ENCODE measurements at places on chromosomes 1 and 21. TPM values are rescaled to one million over a fixed set of nuclear protein-coding genes. Genes with fewer than 3 reads are reported as not detected.

DNA sequence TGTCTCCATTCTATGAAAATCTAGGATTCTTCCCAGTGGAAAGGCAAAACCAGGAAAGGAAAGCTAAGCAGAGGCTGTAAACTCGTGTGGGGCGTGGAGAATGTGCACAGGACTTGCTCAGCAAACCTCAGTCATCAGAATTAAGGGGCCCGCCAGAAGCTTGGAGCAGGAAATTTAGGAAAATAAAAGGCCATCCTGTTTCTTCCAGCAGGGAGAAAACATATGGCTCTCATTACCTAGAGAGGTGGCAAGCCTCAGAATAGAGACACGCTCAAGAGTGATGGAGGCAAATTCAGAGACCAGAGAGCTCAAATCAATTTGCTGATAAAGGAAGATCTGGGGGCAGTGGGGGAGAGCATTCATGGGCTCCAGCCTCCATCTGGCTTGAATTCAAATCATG is 151.9 kb upstream of the KLHDC7A start:
- DNase-seq, result no peak

GRCh38 chr1:67347688-67348472 is 40.2 kb downstream of the IL12RB2 start:
- DNase-seq, result peak; percentile 33

DNA sequence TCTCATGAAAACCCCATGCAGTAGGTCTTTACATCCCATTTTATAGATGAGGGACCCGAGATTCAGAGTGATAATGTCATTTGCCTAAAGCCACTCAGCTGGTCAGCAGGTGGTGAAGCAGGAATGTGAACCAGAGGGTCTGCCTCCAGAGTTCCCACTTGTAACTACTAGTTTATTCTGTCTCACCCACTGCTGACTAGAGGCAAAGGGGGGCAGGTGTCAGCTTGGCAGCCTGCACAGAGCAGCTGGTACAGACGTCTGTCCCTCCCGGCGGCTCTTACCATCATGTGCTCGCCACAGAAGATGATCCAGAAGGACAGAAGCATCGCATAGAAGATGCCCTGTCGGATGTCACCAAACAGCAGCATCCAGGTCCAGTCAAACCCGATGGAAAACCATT is 82.4 kb downstream of the WLS start:
- no peak for DNase-seq

GRCh38 chr1:194503209-194503608 is 1316.8 kb upstream of the B3GALT2 start:
- no peak for DNase-seq

- peak; percentile 56 for DNase-seq
These were observed 475.4 kb upstream of the NR5A2 start for GRCh38 chr1:199551967-199552565.

DNA sequence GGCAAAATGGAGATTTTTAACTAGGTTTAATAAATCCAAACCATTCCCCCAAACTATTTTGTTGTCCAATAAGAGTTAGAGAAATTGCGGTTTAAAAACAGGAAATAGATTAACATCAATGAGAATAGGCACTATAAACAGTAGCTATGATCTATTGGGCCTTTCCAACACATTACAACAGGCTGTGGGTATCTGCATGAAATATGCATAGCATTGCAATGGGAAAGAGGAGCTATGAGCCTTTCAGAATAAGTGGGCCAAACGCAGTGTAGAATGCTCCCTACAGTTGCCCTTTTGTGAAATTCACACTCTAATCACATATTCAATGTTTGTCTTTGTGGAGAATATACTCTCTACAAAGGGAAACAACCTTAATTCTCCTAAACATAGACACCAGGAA is 305.5 kb upstream of the PRMT6 start:
- DNase-seq, result no peak

- DNase-seq, result no peak
These were observed 311.0 kb downstream of the KCNH1 start for GRCh38 chr1:210822932-210823331.

DNA sequence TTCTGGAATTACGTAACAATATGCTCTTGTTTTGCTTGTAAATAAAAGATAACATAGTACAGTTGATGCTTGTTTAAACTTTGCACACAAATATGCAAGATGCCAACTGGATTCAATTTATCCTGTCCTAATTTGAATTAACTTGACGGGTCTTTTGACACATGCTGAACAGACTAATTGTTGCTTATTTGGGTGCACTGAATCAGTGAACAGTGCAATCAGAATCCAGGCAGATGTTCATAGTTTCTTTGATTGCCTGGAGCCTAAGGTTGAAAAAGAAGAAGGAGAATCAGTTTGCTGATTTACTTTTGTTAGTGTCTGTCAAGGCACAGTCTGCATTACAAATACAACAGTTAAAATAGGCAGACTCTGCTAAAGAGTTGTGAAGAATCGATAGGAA is 307.9 kb downstream of the COL11A1 start:
- DNase-seq, result no peak

- no peak for DNase-seq
These were observed 293.8 kb upstream of the USP25 start for GRCh38 chr21:15436031-15436430.

GRCh38 chr21:46545363-46545762 is 59.5 kb downstream of the S100B start:
- DNase-seq, result no peak

DNA sequence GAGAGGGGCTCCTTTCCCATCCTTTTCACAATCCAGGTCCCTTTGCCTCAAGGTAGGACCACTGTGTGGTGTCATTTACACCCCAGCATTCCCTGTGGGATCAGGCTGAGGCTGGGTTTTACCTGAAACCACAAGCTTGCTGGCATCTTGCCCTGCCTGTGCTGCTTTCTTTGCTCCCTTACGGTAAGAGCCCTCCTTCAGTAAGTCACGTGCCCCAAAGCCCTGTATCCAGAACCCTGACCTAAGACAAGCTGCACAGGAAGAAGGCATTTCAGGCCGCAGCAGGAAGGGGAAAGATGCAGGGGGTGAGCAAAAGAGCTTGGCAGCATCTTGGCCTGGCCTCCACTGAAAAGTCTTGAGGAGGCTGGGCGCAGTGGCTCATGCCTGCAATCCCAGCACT is 58.4 kb downstream of the KLHDC7A start:
- DNase-seq, result no peak

DNA sequence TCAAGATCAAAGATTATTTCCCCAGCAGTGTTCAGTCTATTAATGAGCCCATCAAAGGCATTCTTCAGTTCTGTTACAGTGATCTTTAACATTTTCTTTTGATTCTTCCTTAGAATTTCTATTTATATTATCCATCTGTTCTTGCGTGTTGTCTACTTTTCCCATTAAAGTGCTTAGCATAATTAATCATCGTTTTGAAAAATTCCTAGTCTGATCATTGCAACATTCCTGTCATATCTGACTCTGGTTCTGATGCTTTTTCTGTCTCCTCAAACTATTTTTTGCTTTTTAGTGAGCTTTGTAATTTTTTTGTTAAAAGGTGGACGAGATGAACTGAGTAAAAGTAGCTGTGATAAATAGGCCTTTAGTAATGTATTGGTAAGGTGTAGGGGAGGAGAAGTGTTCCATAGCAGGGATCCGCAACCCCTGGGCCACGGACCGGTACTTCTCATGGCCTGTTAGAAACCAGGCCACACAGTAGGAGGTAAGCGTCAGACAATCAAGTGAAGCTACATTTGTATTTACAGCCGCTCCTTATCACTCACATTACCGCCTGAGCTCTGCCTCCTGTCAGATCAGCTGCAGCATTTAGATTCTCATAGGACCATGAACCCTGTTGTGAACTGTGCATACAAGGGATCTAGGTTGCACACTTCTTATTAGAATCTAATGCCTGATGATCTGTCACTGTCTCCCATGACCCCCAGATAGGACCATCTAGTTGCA is 163.3 kb downstream of the PIK3R3 start:
- no peak for DNase-seq

- no peak for DNase-seq
These were observed 157.1 kb upstream of the NRIP1 start for GRCh38 chr21:15221799-15222386.

GRCh38 chr1:211741788-211742187 is 66.4 kb upstream of the NEK2 start:
- DNase-seq, result no peak

DNA sequence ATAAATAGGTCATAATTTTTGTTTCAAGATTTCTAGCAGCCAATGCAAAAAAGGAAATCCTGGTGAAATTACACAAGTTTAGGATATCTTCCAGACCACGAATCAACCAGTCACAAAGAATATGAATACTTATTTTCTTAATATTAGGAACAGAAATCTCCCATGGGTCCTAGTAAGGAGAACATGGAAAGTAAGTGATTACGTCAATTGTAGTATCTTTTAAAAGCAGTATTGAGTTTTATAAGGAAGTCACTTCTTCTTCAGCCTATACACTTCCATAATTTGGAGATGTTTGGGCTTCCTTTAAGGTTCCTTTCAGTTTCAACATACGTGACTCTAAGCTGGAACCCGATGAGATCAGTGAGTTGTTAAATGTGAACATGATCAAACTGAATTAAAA is 534.5 kb downstream of the USP25 start:
- DNase-seq, result no peak

- no peak for DNase-seq
These were observed 357.1 kb upstream of the POU3F1 start for GRCh38 chr1:38403667-38404066.

- no peak for DNase-seq
These were observed 18.8 kb downstream of the KNCN start for GRCh38 chr1:46532498-46533178.

DNA sequence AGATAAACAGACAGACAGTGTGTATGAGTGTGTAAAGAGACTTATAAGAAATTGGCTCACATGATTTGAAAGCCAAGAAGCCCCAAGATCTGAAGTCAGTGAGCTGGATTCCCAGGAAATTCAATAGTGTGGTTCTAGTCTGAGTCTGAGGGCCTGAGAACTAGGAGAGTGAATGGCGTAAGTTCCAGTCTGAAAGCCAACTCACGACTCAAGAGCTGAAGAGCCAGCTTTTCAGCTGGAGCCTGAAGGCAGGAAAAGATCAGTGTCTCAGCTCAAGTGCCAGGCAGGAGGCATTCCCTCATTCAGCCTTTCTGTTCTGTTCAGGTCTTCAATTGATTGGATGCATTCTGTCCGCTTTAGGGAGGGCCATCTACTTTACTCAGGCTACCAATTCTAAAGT is 257.2 kb downstream of the PLPP3 start:
- DNase-seq, result no peak

The LRRN2 gene
- 2.0 TPM for total RNA-seq

The ARMH1 gene
- 2.8 TPM for total RNA-seq

The RNF186 gene
- not detected for total RNA-seq

The ADAMTSL4 gene
- 9.5 TPM for total RNA-seq

The C4BPA gene
- 0.26 TPM for total RNA-seq

The AMY2B gene
- total RNA-seq, result 1.1 TPM

The AIRE gene
- total RNA-seq, result not detected

The PTGFR gene
- not detected for total RNA-seq

The CR1L gene
- total RNA-seq, result not detected

The EPHA2 gene
- total RNA-seq, result 263 TPM

The NTPCR gene
- 46.8 TPM for total RNA-seq

The PALMD gene
- total RNA-seq, result 0.05 TPM
